ENCODE measurements at places on chromosomes 4 and X.

- DNase-seq, result no peak
Measured at GRCh38 chrX:13695601-13696115, 6.7 kb downstream of the RAB9A start.

GRCh38 chr4:108851366-108851765 lies 88.5 kb upstream of the ETNPPL start:
- DNase-seq, result no peak

- DNase-seq, result no peak
Measured at GRCh38 chr4:139910106-139910505, 243.9 kb downstream of the MAML3 start.

DNA sequence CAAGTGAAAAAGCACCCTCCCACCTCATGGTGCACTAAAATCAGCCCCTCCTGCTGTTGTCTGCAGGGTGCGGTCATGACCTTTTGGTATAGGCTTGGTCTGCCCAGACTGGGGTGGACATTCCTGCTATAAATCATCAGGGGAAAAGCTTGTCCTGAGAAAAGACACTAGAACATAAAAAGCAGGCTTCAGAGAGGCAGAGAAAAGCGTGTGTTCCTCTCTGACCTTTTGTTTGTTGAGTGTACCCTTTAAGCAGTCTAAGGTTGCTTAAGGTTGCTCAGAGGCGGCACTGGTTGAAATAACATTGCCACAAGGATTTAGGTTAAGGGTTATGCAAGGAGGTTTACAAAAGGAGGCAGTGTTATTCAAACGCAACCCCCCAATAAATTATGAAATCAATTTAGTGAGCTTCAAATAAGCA lies 43.5 kb downstream of the CCDC158 start:
- no peak for DNase-seq

DNA sequence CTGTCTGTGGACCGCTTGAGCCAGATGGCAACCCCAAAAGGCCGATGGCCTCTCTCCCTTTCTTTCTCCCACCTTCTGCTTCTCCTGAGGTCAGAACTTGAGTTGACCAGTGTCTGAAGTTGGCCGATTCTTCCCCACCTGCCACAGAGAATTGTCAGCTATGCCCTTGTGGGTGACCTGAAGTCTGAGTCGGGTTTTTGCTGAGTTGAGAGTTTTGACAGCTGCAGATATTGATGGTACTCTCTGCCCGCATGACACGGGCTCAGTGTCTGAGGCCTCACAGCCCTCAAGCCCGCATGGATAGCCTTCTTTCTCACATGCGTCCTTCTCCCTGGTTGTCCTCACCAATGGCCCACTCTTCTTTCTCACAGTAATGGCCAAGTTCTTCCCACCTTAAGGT lies 111.0 kb downstream of the EFNB1 start:
- DNase-seq, result no peak

GRCh38 chr4:130028552-130028951 lies 932.6 kb downstream of the C4orf33 start:
- peak; percentile 59 for DNase-seq

- DNase-seq, result no peak
Measured at GRCh38 chr4:2281575-2282343, 19.9 kb upstream of the MXD4 start.

DNA sequence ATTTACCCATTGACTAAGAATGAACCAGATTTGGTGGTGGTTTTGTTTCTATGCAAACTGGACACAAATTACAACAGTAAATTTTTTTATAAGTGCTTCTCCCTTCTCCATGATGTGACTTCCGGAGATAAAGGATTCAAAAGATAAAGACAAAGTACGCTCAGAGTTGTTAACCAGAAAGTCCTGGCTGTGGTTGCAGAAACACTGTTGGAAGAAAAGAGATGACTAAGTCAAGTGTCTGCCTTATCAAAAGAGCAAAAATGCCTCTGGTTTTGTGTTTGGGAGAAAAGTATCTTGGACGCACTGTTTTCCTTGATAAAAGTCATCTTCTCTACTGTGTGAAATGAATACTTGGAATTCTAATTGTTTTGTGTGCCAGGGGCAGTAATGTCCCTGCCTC lies 213.4 kb downstream of the GC start:
- no peak for DNase-seq

DNA sequence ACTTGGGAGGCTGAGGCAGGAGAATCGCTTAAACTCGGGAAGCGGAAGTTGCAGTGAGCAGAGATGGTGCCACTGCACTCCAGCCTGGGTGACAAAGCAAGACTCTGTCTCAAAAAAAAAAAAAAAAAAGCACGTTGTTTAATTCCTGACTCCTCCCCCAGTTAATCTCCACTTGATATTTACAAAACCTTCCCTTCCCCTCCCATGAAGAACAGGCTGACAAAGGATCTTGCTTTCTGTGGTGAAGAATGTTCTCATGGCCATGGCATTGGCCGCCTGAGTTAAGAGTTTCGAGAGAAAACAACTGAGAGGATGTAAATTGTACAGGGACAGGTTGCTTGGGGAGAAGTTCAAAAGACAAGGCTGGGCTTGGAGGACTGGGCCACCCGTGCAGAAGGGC lies 168.2 kb upstream of the BCOR start:
- no peak for DNase-seq

GRCh38 chrX:8748855-8749254 lies 16.9 kb upstream of the ANOS1 start:
- DNase-seq, result peak; percentile 30

DNA sequence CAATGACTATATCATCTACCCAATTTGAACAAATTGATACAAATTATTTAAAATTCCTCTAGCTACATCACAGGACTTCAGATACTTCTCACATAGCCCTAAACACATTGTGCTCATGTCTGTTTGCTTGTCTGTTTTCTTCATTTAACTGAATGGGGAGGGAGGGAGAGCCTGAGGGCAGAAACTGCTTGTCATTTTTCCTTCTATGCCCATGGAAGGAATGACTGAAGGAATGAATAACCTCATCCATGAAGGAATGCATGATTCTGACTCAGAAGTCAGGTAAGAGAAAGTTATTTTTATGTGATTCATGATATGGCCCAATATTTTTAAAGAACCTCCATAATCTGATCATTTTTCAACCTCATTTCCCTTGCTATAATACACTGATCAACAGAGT lies 418.0 kb upstream of the PITX2 start:
- DNase-seq, result no peak

DNA sequence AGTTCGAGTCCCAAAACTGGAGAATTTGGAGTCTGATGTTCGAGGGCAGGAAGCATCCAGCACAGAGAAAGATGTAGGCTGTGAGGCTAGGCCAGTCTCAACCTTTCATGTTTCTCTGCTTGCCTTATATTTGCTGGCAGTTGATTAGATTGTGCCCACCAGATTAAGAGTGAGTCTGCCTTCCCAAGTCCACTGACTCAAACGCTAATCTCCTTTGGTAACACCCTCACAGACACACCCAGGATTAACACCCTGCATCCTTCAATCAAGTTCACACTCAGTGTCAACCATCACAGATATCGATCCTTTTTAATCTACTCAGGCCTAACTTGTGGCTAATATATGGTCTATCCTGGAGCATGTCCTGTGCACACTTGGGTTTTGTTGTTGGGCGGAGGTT lies 18.0 kb upstream of the MAEA start:
- no peak for DNase-seq

GRCh38 chr4:78939667-78940008 lies 400 bp upstream of the PAQR3 start:
- DNase-seq, result no peak

Measured in pons (tissue), 1 donor.